Activated CD4-positive, alpha-beta T cell treated with anti-CD3 and anti-CD28 coated beads, Interleukin-2, amount 10 ng/mL, durations not matched to agents 7 days and 5 days (primary cell): ENCODE measurements at places on chromosomes 5 and 9.
A peak's percentile ranks its signal among the peaks of the same experiment; 100 is the strongest.

DNA sequence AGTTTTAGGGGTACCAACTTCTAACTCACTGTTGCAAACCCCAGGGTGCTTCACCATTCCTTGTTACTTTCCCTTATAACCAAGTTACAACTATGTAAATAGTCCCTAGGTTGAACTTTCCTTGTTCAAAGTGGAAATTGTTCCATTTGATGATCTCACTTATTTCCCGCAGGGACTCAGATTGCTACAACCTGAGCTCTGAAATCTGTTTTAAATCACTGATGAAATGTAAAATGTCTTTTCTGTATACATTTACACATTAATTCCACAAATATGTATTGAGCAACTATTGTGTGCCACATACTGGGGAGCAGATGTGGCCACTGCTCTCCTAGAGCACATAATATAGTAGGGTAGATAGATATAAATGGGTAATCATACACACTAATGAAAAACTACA, 69.1 kb upstream of the TARS1 start:
- DNase-seq, result no peak

DNA sequence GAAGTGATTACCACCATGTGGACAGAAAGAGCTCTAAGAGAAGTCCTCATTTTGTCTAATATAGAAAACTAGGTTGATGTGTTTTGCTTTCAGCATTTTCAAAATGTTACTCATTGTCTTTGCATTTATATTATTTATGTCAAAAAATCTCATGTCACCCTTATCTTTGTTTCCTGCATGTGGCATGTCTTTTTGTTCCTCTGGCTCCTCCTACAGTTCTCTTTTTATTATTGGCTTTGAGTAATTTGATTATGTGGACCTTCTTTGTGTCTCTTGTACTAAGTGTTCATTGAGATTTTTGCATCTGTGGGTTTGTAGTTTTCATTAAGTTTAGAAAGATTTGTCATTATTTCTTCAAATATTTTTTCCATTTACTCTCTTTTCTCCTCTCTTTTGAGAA, 58.8 kb downstream of the GNG10 start:
- DNase-seq, result no peak

GRCh38 chr9:7996558-7996957, 197.0 kb upstream of the DMAC1 start:
- DNase-seq, result no peak

DNA sequence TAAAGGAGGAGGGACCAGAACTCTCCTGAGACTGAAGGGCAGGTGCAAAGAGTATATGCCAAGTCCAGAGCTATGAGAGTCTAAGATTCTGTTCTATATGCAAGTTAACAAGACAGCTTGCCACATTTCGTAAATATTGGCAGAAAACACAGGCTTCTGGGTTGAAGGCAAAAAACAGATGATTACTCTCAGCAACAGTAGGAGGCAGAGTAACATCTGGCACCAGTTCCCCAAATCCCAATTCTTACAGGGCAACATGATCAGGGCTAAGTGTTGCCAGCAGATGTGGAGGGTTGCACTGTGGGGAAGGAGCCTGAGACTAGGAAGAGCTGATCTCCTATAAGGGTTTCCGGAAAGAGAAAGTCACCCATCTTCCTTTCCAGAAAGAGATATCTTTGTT, 179.4 kb downstream of the PJA2 start:
- DNase-seq, result no peak

DNA sequence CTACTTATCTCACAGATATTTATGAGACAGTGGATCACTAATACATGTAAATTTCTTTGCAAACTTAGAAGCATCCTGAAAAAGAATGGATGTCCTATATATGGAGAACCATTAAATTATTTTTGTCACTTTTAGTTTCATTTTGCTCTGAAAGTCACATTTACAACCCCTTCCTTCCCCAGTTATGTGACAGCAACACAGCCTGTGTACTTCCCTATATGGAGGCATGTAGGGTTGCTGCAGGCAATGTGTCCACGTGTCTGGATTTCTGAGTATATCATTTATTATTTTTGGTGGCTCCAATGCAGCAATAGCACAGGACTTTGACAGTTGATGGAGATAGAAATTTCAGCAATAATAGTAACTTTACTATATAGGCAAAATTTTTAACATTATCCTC, 156.4 kb downstream of the ST8SIA4 start:
- DNase-seq, result no peak

- no peak for DNase-seq
These were observed 72.3 kb downstream of the PRRT1B start for GRCh38 chr9:131617611-131618010.

GRCh38 chr9:85658716-85659115, 83.0 kb downstream of the AGTPBP1 start:
- DNase-seq, result no peak

GRCh38 chr5:36392186-36392585, 90.5 kb upstream of the RANBP3L start:
- no peak for DNase-seq

DNA sequence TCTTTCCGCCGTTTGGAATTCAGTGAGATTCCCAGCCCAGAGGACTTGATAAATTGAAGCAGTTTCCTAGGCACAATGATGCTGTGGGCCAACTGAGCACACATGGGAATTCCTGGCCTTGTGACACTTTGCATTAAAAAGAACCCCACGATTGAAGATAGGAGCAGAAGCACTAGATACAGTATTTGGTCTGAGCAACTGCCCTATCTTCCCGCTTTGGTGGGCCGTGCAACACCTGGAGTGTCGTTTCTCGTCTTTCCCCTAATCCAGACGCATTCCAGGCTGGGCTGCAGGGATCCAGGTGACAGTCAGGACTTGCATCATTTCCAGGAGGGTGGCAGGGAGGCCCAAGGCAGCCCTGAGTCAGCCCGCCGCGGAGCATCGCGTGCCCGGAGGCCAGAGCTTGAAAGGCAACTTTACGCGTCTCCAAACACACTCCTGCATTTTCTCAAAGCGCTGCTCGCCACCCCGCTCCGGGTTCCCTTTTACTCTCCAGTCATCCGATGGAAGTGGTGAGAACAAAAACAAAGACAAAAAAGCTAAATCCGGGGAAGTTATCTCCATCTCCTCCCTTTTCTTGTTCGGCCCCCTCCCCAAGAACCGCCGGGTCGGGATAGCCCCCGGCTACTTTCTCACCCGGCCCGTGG, 753 bp upstream of the STC2 start:
- DNase-seq, result peak; percentile 29

DNA sequence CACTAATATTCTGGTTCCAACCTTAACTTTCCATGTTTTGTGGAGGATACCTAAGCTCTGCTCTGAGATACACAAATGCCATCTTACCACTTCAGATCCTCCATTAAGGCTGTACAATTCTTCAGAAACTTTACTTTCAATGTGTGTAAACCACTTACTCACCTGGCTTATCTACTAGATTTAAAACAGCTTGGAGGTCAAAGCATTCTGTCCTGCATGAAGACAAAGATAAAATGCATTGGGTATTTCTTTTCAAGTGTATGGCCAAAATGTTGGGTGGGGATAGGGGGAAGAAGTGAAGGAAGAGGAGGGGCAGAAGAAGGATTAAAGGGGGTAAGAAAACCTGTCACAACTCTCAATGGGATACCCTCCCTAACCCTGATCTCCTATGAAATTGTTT, 939 bp downstream of the GOLGA1 start:
- no peak for DNase-seq

GRCh38 chr9:127463911-127464310, 12.6 kb downstream of the LRSAM1 start:
- DNase-seq, result no peak

DNA sequence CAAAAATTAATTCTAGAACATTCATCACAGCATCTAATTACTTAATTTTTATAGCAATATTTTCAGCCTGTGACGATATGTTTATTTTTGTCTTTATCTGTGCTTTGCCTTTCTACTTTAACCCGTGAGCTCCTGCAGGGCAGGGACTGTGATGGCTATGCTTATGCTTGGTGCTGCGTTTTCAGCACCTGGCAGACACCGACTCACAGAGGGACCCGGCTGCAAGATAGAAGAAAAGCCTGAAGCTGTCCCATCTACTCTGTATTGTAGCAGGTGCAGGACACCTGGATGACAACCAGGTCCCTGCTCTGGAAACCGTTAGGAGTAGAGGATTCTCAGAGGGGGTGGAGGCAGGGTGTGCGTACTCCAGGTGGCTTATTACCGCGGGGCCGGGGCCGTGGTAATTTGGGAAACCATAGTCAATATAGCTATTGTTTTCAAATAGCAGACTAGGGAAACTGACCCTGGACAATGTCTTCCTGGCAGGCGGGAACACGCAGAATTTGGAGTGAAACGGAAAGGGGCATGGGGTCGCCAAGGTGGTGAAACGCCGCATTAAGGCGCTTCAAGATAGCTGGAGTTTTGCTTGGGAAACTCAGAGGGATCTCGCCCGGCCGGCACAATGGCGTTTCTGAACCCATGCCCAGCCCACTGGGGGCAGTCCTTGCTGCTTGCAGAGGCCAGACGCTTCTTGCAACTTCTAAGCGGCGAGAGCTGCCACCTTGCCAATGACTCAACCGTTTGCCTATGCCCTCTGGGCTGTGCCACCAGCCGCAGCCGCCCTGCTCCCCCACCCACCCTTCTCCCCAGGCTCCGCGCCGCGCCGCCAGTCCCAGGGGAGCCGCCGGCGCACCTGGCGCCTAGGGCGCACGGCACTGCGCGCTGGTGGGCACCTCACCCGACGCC, 140.1 kb upstream of the PALM2AKAP2 start:
- DNase-seq, result no peak

DNA sequence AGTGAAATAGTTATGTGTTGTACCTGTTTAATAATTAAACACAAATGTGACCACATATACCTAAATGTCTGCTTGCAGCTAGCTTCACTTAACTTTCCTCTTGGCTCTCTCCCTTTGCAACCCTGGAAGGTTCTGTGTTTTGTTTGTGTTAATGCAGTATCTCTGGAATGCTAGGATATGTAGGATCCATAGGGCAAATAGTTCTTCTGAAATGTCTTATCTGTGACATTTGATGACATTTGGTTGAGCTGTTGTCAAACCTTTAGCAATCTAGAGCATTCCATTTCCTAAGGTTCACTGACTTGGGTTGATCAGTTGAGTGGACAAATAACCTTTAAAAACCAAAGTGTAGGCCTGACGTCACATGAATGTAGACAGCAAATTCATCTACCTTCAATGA, 21.8 kb downstream of the CTNNA1 start:
- no peak for DNase-seq

DNA sequence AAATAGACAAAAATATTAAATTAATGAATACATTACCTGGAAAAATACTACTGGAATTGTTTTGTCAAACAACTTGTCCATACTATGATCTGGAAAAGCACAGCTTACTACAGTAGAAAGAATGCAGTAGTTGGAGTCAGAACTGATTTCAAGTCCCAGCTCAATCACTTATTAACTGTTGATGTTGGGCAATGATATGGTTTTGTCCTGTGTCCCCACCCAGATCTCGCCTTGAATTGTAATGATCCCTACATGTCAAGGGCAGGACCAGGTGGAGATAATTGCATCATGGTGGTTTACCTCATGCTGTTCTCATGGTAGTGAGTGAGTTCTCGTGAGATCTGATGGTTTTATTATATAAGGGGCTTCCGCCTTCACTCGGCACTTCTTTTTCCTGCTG, 247.5 kb downstream of the CD180 start:
- DNase-seq, result no peak

DNA sequence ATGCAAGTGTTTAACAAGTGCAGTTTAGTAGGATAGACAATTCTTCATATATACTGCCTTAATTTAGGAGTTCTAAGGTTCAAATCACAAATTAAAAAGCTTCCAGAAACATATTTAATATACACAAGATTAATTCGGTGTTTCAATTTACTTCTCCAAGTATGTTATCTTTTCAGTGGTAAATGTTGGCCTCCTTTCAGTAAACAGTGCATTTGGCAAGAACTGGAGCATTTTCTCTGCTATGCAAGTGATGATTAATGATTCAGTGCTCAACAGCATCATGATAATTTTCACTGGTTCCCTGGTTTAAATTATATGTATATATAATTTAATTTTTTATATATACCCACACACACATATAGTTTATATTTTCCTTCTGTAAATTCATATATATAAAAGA, 541.7 kb downstream of the EFNA5 start:
- no peak for DNase-seq

GRCh38 chr5:38789777-38790176, 56.0 kb upstream of the OSMR start:
- DNase-seq, result no peak

GRCh38 chr9:106958955-106959657, 96.1 kb downstream of the ZNF462 start:
- DNase-seq, result no peak

DNA sequence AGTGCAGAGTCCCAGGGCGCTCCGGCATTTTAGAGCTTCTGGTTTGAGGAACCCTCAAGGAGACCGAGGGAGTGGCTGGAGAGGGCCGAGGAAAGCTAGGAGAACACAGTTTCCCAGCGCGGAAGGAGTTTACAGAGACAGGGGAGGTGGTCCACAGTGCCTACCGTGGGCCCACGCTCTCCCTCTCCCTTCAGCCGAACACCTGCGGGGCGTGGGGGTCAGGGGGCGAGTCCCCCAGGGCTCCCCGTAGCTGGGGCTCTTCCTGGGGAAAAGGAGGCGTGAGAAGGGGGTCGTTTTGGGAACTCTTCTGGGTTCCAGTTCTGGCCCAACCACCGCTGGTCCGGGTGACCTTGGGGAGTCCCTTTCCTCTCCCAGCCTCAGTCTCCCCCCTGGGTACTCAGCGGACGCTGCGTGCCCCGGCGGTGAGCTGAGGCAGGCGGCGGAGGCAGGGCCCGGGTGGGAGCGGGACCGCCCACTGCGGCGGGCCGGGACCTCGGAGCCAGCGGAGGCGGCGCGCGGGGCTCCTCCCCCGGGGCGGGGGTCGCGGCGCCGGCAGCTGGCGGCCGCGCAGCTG, 368 bp upstream of the FRMPD1 start:
- DNase-seq, result no peak

GRCh38 chr5:32029781-32030180, 144.3 kb downstream of the GOLPH3 start:
- DNase-seq, result no peak

GRCh38 chr9:127030814-127031740, 91.4 kb downstream of the ANGPTL2 start:
- no peak for DNase-seq

DNA sequence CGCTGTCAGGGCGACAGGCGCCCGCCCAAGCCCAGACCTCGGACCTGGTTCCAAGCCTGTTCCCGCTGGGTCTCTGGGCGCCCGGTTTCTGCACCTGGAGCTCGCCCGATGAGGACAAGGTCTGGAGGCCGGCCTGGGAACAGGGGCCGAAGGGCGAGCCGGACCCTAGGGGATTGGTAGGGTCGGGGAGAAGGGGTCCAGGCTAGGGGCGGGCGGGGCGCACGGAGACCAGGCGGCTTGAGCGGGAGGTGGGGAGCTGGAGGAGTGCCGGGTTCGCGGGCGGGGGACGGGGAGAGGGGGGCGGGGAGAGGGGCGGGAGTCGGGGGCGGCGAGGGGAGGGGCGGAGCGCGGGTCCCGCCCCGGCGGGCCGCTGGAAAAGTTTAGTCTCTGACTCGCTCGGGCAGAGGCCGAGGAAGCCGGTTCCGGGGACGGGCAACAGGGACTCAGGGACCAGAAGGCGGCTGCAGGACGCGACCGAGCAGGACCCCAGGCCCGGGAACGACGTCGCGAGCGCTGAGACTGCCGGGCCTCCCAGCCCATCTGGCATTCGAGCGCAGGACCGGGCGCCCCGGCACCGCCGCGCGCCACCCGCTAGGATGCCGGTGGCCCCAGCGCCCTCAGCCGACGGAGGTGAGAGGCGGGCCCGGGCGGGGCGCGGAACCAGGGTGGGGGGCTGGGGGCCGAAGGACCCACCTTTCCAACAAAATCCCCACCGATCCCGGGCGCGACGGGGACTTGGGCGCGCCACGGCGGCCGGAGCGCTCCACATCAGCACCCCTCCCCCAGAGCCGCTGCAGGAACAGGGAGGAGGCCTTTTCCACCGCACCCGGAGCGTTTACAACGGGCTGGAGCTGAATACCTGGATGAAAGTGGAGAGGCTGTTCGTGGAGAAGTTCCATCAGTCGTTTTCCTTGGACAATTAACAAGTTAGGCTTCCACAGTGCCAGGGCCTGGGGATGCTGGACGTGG, at the start of gene S1PR3:
S1PR3 (plus strand) TSS at position 403 of the 969 bp plus-strand sequence. CDS start 9,733 bp downstream, outside the sequence.
- peak; percentile 16 for DNase-seq
